ENCODE measurements at places on chromosomes 2 and 18.
A peak's percentile ranks its signal among the peaks of the same experiment; 100 is the strongest.

- no peaks in the 10 kb centered on the region for H3K36me3 ChIP-seq
- peaks cover 21% of the 10 kb centered on the region for H3K27me3 ChIP-seq
- no peak overlapping the region for H3K4me3 ChIP-seq
- no peak overlapping the region for H3K27ac ChIP-seq
- no peaks in the 10 kb centered on the region for H3K4me1 ChIP-seq
- no peak for DNase-seq
Observed at GRCh38 chr2:46814160-46814961, 101.2 kb downstream of the MCFD2 start.

- no peak overlapping the region for H3K27ac ChIP-seq
- no peaks in the 10 kb centered on the region for H3K4me1 ChIP-seq
- no peaks in the 10 kb centered on the region for H3K27me3 ChIP-seq
- no peak for DNase-seq
- H3K36me3 ChIP-seq: peaks cover 57% of the 10 kb centered on the region
- H3K4me3 ChIP-seq: no peak overlapping the region
Observed at GRCh38 chr18:21769206-21769605, 28.6 kb downstream of the MIB1 start.

DNA sequence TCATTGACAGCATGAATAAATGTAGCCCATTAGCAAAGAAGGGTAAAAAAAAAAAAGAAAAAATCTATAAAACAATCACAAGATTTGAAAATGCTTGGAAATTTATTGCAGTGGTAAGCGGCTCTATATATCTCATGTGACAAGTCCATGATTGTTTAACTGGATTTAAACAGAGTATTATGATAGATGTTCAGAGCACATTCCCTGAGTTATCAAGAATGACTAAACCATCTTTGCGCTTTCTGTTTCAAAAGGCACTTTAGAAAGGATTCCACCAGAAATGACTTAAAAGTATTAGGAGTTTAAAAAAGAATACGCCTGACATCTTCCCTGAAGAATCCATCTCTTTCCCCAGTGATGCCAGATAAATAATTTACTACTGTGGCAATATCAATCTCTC lies 409.5 kb upstream of the UBE2E3 start:
- H3K4me3 ChIP-seq: no peak overlapping the region
- H3K27ac ChIP-seq: no peak overlapping the region

GRCh38 chr18:12597760-12598159 lies 60.1 kb downstream of the SPIRE1 start:
- no peaks in the 10 kb centered on the region for H3K27me3 ChIP-seq
- H3K4me3 ChIP-seq: no peak overlapping the region
- no peak for DNase-seq
- H3K27ac ChIP-seq: no peak overlapping the region
- peaks cover 38% of the 10 kb centered on the region for H3K4me1 ChIP-seq

- H3K27me3 ChIP-seq: peaks cover 2% of the 10 kb centered on the region
- H3K4me3 ChIP-seq: no peak overlapping the region
- H3K4me1 ChIP-seq: no peaks in the 10 kb centered on the region
- no peaks in the 10 kb centered on the region for H3K36me3 ChIP-seq
Observed at GRCh38 chr2:217912098-217913024, 90.4 kb downstream of the TNS1 start.

GRCh38 chr18:48703418-48703817 lies 164.6 kb downstream of the CTIF start:
- peaks cover 62% of the 10 kb centered on the region for H3K4me1 ChIP-seq
- no peaks in the 10 kb centered on the region for H3K27me3 ChIP-seq
- no peaks in the 10 kb centered on the region for H3K36me3 ChIP-seq
- H3K4me3 ChIP-seq: no peak overlapping the region
- peak overlapping the region; percentile 61 for H3K27ac ChIP-seq

DNA sequence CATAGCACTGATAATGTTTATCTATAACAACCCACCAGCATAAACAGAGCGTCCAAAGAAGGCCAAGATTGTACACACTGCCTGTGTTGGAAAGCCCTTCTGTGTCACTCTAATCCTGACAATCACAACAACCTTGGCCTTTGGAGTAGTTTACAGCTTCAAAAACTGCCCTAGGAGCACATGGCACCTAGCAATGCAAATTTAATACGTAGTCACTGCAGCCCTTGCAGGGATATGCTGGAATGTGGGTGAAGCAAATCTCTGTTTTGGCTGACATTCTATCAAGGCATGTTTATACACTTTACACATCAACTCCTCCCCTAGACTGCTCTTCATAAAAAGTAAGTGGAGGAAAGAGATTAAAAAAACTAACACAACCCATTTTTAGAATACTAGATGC lies 66.8 kb downstream of the GRB14 start:
- H3K4me1 ChIP-seq: no peaks in the 10 kb centered on the region
- DNase-seq: no peak
- no peaks in the 10 kb centered on the region for H3K36me3 ChIP-seq
- no peak overlapping the region for H3K27ac ChIP-seq
- no peak overlapping the region for H3K4me3 ChIP-seq

DNA sequence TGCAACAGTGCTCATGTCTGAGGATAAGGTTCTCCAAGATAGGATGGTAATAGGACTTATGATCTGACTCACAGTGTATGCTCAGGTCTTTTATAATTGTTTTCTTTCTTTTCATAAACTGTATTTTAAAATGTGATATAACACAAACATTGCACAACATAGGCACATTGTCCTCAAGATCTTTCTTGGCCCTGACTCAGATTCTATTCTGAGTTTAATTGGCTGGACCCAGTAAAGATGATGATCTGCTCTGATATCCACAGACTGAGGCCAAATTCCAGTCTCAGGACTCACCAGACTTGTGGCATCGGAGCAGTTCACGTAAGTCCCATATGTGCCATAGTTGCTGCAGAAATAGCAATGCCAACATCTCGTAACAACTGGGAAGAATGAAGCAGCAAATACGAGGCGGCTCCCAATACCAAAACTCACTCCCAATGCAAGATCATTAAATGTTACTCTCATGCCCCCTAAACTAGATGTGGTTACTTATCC lies 448.9 kb upstream of the SLC14A2 start:
- no peak overlapping the region for H3K4me3 ChIP-seq
- peaks cover 18% of the 10 kb centered on the region for H3K27me3 ChIP-seq
- no peaks in the 10 kb centered on the region for H3K36me3 ChIP-seq
- no peak overlapping the region for H3K27ac ChIP-seq
- no peaks in the 10 kb centered on the region for H3K4me1 ChIP-seq

DNA sequence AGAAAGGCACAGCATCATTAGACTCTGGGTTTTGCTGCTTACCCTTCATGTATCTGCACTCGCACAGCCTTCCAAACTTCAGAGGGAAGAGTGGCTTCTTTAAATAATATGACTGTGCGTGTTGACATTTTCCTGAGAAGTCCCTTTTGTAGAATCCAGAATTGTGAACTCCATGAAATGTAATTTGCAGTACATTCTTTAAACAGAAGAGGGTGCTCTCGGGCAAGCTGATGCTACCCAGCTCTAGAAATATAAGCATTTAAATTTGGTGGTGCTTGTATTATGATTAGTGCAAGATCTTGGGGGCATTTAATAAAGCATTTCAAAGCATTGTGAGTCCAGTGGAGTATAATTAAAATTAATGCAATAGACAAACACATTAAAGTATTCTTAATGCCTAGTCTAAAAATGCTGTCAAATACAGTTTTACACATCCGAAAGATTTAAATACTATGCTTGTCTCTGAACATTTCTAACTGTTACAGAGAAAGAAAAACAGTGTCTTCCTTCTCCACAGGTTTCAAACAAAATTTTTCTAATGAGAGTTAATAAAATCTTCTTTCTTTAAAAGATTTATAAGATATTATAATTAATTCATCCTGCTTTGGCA lies 17.3 kb upstream of the GTF2A1L start:
- no peak overlapping the region for H3K4me3 ChIP-seq
- H3K36me3 ChIP-seq: no peaks in the 10 kb centered on the region

- H3K27ac ChIP-seq: no peak overlapping the region
- peaks cover 15% of the 10 kb centered on the region for H3K4me1 ChIP-seq
Observed at GRCh38 chr18:42045346-42045745, 90.3 kb downstream of the PIK3C3 start.

- no peak for DNase-seq
- no peaks in the 10 kb centered on the region for H3K4me1 ChIP-seq
- no peak overlapping the region for H3K4me3 ChIP-seq
- no peaks in the 10 kb centered on the region for H3K36me3 ChIP-seq
- H3K27me3 ChIP-seq: peaks cover 3% of the 10 kb centered on the region
Observed at GRCh38 chr2:235612181-235612950, 118.5 kb downstream of the AGAP1 start.

DNA sequence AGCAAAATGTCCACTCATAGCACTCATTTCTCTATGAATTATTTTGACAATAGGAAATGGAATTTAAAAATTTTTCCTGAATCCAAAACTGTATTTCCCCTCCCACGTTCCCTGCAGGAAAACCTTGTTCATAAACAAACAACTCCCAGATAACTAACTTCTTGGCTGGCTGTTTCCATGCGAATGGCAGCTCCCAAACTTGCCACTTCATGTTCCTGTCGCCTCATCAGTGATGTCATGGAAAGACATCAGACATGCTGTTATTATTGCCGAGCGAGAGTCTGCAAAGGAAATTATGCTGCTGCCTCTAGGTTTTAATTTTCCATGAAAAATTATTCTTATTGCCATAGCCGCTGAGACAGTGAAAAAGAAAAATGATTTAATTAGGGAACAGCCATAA lies 117.0 kb upstream of the RIOK3 start:
- no peak for DNase-seq
- no peaks in the 10 kb centered on the region for H3K4me1 ChIP-seq
- H3K36me3 ChIP-seq: no peaks in the 10 kb centered on the region
- H3K27me3 ChIP-seq: no peaks in the 10 kb centered on the region

GRCh38 chr2:68391869-68392268 lies 26.8 kb downstream of the PLEK start:
- peaks cover 25% of the 10 kb centered on the region for H3K4me1 ChIP-seq
- peaks cover 6% of the 10 kb centered on the region for H3K27me3 ChIP-seq
- no peak for DNase-seq
- H3K27ac ChIP-seq: no peak overlapping the region

DNA sequence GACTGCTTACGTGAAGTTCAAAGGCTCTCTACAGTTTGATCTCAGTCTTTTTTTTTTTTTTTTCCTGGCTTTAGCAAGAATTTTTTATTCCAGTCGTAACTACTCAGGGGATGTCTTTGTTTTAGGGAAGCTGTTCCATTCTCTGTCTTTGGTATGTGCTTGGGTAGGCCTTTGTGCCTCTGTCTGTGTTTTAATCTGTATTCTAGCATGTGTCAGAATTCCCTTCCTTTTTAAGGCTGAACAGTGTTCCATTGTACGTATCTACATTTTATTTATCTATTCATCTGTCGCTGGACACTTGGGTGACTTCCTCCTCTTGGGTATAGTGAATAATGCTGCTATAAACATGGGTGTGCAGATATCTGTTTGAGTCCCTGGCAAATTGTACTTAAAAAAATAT lies 42.6 kb downstream of the MYO1B start:
- H3K4me1 ChIP-seq: no peaks in the 10 kb centered on the region
- no peak for DNase-seq
- H3K27me3 ChIP-seq: peaks cover 1% of the 10 kb centered on the region
- no peaks in the 10 kb centered on the region for H3K36me3 ChIP-seq
- H3K4me3 ChIP-seq: no peak overlapping the region

- H3K4me3 ChIP-seq: no peak overlapping the region
- H3K36me3 ChIP-seq: no peaks in the 10 kb centered on the region
- no peak for DNase-seq
- peaks cover 3% of the 10 kb centered on the region for H3K4me1 ChIP-seq
Observed at GRCh38 chr18:58934933-58935577, 70.4 kb downstream of the ZNF532 start.

- no peaks in the 10 kb centered on the region for H3K36me3 ChIP-seq
- H3K27ac ChIP-seq: no peak overlapping the region
- no peaks in the 10 kb centered on the region for H3K4me1 ChIP-seq
- no peak overlapping the region for H3K4me3 ChIP-seq
- H3K27me3 ChIP-seq: peaks cover 2% of the 10 kb centered on the region
Observed at GRCh38 chr2:7886666-7887065, 795.2 kb upstream of the ID2 start.

GRCh38 chr2:147500229-147500628 lies 344.6 kb upstream of the ACVR2A start:
- DNase-seq: peak; percentile 18
- peak overlapping the region; percentile 98 for H3K27ac ChIP-seq
- no peaks in the 10 kb centered on the region for H3K27me3 ChIP-seq
- H3K36me3 ChIP-seq: peaks cover 39% of the 10 kb centered on the region

- H3K27me3 ChIP-seq: peaks cover 21% of the 10 kb centered on the region
- H3K36me3 ChIP-seq: peaks cover 7% of the 10 kb centered on the region
- H3K4me3 ChIP-seq: no peak overlapping the region
- H3K27ac ChIP-seq: no peak overlapping the region
Observed at GRCh38 chr2:85828725-85829124, 60.1 kb downstream of the ST3GAL5 start.

- no peak overlapping the region for H3K4me3 ChIP-seq
- no peaks in the 10 kb centered on the region for H3K27me3 ChIP-seq
- H3K27ac ChIP-seq: no peak overlapping the region
- DNase-seq: no peak
Observed at GRCh38 chr2:163417596-163418337, 318.0 kb downstream of the FIGN start.

GRCh38 chr2:238060096-238060541 lies 682 bp upstream of the SCLY start:
- peaks cover 13% of the 10 kb centered on the region for H3K27me3 ChIP-seq
- H3K4me3 ChIP-seq: peak overlapping the region; percentile 82
